ENCODE measurements at places on chromosomes 12 and 14.

DNA sequence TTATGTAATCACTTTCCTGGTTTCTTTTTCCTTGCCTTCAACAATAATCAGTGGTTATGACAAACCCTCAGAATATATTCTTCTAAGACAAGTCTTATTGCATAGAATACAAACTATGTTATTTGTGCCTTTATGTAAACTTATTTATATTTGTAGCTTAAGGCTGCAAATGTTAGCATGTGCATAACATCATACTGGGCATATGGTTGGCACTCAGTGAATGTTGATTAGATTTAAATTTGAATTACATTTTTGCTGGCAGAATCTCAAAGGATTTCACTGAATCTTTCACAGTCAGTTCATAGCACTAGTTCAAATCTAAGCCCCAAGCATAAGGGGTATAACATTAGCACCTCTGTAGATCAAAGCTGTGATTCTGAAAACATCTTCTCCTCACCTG, 113.2 kb upstream of the AEBP2 start:
- no peak for DNase-seq

GRCh38 chr14:50964683-50965390, 20.6 kb upstream of the PYGL start:
- DNase-seq, result no peak

DNA sequence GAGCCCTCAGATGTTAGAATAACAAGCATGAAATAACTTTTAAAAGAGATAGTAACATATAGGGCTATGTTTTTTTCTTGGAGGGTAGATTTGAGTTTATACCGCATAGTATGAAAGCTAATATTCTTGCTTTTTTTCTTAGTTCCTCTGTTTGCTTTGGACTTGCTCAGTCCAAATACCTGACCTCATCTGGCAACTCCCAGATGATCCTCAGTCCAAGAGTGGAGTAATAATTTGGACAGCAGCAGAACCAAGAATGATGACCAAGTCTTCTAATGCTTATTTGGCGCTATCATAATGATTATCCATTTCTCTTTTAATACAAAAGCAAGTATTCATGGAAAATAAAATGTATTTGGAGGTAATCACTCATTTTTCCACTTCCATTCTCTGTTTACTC, 45.6 kb downstream of the GUCY2C start:
- DNase-seq, result no peak

GRCh38 chr12:8018666-8019581, 13.6 kb upstream of the FOXJ2 start:
- DNase-seq, result peak; percentile 46

- no peak for DNase-seq
Measured at GRCh38 chr12:83388551-83388950, 701.8 kb downstream of the TMTC2 start.

GRCh38 chr12:103962493-103962892, 3.2 kb upstream of the TDG start:
- DNase-seq, result no peak

DNA sequence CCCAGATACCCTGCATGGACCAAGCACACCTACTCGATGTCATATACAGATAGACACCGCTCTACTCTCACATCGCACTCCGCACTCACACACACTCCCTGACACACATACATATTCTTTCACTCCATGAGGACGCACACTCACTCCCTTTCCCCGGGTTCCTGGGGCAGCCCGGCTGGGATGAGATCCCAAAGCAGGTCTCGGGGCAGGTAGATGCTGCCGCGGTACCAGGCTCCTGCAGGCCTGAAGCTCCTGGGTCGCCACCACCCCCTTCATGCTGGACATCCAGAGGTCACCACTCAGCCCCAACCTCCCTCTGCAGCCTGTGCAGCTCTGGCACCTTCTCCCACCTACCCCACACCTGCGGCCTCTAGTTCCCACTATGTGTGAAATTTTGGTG, 2.3 kb downstream of the C1QL4 start:
- no peak for DNase-seq

DNA sequence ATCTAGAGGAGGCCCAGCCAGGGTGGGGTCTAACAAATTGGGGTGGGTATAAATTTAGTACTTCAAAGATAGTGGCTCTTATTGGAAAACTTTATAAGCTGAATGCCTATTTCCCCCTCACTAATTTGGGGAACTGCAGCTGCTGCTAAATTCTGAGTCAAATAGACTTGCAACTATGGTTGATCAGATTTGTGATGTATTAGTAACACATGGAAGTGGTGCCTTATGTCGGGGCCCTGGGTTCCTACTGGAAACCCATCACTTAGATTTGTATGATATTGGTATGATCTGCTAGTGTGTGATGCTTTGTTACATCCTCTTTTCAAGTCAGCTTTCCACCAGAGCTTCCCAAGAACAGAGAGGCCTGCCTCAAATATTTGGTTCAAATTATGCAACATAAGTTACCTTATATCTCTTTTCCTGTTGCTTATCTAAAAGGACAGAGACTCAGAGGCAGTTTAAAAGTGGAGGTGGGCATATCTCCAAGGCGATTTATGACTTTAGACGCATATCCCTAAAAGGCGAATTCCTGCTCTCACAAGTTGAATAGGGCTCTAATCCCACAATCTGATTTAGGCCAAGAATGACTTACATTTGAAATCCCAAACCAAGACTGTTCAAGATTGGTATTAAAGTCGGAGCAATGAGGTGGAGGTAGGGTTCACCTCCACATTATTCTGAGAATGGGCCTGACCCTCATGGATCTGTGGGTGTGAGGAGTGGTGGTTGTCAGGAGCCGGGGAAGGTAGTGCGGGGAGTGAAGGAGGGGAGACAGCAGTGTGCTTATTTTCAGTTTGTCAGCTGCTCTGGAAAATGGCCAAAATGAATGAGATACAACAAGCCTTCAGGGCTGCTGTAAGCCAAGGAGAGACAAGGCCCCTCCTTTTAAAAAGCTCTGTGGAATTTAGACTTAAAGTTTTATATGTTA, 425.8 kb downstream of the RAD51B start:
- no peak for DNase-seq

DNA sequence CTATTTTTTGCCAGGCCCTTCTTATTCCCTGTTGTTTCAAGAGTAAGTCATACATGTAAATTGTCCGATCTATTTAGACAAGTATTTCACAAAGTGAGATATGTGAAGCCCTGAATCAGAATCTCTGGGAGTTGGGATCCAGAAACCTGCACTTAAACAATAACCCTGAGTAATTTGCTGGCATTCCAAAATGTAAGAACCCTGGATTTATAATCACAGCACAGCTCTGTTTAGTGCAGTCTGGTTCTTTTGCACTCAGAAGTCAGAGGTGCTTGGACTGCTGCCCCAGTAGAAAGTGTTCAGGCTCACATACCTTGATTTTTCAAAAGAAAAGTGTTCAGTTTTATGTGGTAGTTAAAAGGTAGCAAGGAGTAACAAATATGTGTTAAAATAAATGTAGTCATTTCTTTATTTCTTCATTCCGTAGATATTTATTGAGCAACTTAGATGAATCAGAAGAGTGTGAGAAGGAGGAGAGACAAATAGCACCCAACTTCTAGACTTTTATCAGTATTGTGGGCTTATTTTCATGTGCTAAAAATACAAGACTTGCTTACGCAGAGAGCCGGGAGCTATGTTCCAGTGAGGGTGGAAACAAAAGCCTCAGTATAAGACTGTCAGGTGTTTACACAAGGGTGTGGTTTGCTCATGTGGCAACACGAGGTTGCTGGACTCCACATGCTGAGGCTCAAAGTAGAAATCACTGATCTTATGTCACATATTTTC, 70.1 kb downstream of the SYNE2 start:
- DNase-seq, result no peak

DNA sequence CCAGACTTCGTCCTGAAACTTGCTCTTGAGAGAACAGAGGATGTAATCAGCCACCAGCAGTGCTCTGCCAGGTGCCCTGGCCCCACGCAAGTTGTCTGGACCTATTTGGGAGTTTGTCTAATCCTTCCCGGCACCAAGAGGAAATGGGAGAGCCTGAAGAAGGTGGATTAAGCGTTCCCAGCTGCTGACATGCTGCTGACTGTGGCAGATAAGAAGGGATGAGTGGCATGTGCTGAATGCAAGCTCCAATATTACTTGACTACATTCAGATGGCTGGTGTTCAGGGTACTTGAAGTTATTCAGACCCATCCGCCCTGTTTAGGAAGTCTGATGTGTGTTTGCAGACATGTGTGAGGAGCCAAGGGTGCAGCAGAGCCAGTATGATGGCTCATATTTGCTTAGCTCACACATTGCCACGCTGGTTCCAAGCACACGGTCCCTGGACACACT, 440.6 kb upstream of the CCDC196 start:
- no peak for DNase-seq

DNA sequence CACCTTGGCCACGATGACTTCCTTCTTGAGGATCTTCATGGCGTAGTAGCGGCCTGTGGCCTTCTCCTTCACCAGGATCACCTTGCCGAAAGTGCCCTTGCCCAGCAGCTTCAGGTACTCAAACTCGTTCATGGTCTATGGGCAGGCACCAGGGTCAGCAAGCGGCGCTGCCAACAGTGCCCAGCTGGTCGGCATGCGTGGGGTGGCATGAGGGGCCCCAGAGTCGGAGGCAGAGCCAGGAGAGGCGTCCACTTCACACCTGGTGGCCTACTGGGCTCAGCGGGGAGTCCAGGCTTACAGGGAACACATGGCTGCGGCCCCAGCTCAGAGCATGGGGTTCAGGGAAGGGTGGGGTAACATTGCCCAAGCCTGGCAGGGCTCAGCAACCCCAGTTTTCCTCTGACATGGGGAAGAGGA, 20.5 kb downstream of the AKT1 start:
- no peak for DNase-seq

DNA sequence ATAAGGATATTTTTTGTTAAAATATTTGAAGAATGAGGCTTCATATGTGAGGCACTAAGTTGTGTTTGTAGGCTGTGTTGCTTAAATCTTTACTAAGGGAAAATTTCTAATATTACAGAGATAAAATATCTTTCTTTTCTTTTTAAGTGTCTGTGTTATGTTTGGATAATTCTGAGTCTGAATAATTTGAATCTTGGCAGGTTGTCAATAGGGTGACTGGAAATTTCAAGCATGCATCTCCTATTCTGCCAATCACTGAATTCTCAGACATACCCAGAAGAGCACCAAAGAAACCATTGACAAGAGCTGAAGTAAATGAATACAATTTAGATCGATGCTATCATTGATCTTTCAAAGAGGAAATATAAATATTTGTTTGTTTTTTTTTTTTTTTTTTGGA, 29.4 kb downstream of the TMPO start:
- DNase-seq, result no peak

- DNase-seq, result no peak
Measured at GRCh38 chr12:94730847-94731246, 80.5 kb upstream of the TMCC3 start.

- no peak for DNase-seq
Measured at GRCh38 chr12:12903642-12904609, 12.6 kb downstream of the GPRC5A start.

- DNase-seq, result no peak
Measured at GRCh38 chr12:90399357-90399756, 555.6 kb downstream of the CCER1 start.

GRCh38 chr12:49776413-49776812, 35.1 kb downstream of the TMBIM6 start:
- DNase-seq, result peak; percentile 68
